ENCODE measurements at places on chromosomes 5 and 9.

DNA sequence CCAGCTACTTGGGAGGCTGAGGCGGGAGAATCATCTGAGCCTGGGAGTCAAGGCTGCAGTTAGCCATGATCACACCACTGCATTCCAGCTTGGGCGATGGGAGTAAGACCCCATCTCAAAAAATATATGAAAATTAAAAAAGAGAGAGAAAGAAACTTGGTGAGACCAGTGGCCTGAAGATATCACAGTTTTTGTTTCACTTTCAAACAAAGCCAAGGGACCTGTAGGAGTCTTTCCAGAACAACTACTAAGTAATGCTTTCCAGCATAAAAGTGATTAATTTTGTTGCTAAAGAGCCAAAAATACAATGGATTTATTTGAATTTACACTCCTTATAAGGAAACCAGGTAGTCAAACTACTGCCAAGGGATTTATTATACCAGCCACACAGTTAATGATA, 23.5 kb downstream of the GKAP1 start:
- DNase-seq = no peak

DNA sequence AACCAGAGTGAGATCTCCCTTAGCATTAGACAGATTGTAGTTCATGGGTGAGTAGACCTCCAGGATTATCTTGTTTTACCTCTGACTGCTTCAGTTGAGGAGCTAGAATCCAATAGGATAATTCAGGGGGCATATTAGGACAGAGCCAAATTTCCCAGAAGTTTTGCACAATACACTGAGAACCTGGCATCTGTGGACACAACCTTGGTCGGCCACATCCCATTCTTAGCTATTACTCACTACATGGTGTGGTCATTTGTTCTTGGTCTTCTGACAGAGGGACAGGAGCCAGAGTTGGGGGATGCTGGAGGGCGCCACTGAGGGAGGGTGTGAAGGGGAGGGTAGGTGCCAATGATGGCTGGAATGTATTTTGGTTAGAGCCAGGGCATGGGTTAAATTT, 66.6 kb downstream of the NPR3 start:
- DNase-seq = no peak

GRCh38 chr5:176606032-176606431, 3.9 kb downstream of the GPRIN1 start:
- no peak for DNase-seq

DNA sequence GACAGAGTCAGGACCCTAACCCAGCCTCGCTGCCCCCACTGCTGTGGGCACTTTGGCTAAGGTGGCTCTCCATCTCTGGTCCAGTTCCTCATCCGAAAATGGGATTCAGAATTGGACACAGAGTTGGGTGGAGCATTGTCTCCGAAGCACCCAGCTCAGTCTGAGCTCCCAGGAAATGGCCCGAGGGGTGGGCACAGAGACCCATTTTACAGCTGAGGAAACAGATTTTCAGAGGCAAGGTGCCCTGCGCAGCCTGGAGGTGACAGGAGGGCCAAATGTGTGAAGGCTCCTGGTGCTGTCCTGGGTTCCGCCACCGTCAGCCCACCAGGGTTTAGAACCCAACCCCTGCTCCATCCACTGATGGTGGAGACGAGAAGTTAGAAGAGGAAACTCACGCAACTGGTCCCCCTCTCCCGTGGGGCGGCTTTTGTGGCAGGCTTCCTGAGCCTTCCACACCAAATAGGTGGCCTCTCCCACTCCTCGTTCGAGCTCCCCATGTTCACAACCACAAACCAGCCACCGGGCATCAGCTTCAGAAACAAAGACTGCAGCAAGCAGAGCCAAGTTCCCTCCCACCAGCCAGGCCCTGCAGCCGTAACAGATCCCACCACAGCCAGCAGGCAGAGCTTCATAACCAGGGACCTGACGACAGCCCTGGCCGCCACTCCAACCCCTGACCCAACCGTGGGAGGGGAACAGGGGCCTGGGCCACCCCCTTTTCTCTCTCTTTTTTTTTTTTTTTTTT, 90.9 kb upstream of the LMX1B start:
- no peak for DNase-seq

DNA sequence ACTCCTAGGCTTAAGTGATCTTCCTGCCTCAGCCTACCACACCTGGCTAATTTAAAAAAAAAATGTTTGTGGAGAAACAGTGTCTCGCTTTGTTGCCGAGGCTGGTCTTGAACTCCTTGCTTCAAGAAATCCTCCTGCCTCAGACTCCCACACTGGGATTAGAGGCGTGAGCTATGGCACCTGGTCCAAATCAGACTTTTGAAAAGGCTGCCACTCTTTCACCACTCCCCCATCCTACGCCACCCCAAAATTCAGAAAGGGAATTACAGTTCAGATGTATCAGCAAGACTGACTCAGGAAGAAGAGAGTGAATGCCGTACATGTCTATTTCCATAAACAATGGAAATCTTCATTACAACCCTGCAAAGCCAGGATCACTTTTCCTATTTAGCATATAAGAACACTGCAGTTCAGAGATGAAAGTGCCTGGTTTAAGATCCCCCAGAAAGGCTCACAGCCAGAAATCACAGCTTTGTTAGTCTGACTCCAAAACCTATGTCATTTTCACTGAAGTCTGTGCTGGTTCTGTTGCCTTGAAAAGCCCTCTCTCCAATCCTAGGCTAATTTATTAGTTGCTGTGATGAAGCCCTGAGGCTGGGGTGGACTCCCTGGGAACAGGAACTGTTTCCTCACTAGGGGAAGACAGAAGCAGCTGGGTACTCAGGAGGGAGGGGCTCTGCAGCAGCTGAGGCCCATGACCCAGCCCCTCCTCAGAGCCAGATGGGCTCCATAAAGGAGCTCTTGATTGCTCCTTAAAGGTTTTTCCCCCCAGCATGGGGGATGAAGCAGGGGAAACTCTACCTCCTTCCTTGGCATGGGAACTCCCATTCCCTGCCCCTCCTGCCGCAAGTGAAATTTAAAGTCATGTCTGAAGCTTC, 3.1 kb downstream of the FBLL1 start:
- no peak for DNase-seq

- DNase-seq = no peak
Observed at GRCh38 chr5:51326844-51327243, 56.4 kb upstream of the ISL1 start.

GRCh38 chr5:107168086-107168485, 502.7 kb downstream of the EFNA5 start:
- DNase-seq = no peak

DNA sequence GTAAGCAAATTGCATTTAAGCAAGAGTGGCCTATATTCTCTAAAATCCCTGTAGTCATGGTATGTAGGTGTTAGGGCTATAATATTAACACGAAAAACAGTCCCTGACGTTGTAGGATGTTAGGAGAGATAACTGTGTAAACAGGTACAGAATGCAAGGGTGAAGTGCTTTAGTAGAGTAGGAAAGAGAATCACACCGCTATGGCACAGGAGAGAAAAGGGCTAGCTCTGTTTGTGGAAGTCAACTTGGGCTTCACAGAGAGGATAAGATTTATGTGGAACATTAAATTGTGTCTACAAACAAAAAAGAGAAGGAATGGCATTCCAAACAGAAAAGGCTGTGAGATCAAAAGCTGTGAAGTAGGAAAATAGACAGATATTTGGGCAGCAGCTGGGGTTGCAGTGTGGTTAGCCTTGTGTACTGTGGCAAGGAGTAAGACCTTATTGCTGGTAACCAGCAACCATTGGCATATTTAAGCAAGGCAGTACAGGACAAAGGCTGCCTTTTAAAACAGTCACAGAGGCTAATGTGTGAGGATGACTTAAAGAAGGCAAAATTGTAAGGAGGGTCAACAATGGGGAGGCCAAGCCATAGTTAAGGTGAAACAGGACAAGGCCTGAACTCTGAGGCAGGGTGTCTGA, 337.5 kb upstream of the ADAMTSL1 start:
- no peak for DNase-seq

DNA sequence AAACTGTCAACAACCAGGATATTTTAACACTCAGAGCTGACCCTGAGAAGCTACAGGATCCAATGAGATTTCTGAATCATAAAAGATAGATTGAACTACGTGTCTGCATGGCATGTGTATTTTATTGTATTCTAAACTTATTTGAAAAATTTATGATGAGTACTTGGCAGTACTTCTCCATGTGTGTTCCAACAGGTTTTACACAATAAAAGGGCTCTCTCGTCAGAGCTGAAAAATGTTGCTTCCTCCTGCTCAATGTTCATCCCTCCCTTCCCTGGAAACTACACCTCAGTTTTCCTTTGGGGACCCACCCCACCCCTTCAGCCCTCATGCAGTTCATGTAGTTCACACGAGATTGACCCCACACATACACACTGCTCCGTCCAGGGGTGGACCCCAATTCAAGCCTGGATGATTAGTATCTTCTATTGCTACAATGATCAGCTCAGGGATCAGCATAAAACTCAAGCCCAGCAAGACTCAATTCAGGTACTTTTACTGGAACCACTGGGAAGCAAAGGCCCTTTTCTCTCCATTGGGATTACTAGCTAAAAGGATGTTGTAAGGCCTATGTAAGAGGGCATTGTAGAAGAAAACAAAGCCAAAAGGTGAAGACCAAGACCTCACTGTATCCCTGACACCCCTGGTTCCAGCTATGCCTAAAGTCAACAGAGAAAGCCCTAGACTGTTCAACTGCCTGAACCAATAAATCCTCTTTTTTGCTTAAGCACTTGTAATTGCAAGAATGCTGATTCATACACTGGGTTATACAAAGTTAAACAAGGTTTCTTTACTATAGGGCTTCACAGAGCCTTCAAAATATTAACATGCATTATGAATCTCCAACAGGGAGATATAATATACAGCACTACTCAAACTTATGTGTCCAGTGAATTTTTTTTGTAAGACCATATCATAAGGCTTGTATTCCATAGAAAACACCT, 112.6 kb downstream of the SAXO1 start:
- no peak for DNase-seq

GRCh38 chr5:3116366-3116765, 364.9 kb upstream of the IRX2 start:
- no peak for DNase-seq

GRCh38 chr5:40386289-40386688, 293.4 kb upstream of the PTGER4 start:
- DNase-seq = no peak

GRCh38 chr9:125246261-125246667, 5.1 kb upstream of the HSPA5 start:
- DNase-seq = no peak

- no peak for DNase-seq
Observed at GRCh38 chr5:113043491-113043931, 66.9 kb downstream of the DCP2 start.

- no peak for DNase-seq
Observed at GRCh38 chr9:83986195-83986594, 5.6 kb downstream of the RMI1 start.

DNA sequence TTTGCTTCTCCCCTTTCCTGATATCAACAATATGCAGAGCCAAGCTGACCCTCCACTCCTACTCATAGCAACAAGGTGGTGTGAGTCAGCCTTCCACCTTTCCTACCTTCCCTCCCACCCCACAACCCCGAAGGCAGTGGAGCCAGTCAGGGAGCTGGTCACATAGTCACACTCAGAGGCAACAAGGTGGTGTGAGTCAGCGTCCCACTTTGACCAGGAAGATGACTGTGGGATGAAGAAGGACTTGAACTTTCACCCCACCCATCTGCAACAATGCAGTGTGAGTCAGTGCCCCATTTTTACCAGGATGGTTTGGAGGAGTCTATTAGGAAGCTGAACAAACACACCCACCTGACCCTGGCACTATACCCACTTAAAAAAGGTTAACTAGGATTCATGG, 30.1 kb upstream of the ZNF782 start:
- no peak for DNase-seq

DNA sequence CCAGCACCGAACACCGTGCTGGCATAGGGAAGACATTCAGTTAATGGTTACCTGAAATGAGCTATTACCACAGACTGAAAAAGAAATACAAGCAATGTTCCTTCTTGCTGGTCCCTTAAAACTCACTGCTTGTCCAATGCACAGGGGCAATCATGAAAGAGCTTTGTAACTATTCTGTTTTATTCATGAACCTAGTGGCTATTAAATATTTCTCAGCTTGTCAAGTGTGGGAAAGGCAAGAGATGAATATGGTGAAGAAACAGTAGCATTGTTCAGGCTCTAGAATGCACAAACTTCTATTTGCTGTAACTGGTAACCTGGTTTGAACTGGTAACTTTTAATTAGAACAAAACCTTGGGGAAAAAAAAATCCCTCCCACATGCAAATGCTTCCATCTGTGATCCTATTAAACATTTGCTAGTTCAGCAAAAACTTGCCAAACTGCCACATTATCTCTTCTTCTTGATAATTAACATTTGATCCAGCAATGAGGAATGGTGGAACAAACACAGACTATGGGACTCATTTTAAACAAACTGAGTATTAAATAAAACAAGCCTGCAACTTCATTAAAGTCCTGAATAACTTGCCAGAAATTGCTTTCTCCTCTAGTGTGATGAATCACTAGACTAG, 36.1 kb downstream of the YIPF5 start:
- no peak for DNase-seq

- no peak for DNase-seq
Observed at GRCh38 chr5:74889523-74890105, 23.4 kb upstream of the FAM169A start.

- no peak for DNase-seq
Observed at GRCh38 chr5:170571875-170572852, 68.3 kb downstream of the KCNIP1 start.

DNA sequence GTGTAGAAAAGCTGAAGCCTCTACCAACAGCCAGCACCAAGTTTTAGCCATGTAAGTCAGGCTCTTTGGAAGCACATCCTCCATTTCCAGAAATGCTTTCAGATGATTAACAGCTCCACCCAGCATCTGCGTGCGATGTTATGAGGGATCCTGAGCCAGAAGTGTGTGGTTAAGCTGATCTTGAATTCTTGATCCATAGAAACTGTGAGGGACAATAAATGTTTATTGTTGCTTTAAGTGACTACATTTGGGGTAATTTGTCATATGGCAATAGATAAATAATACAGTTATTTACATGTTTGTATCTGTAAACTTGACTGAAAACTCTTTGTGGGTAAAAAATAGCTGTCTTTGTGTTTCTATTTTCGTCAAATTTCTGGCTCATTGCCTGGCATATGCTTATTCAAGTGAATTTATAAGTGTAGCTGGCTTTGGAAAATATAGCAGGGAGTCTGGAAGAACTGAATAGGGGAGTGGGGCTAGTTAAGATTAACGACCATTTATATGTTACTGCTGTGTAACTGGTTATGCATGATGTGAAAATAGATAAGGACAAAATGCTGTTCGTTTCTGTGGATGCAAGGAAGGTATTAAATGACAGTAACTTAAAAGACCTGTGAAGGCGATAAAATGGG, 234.1 kb downstream of the LRRC70 start:
- DNase-seq = no peak

GRCh38 chr5:92543201-92543600, 1037.8 kb downstream of the NR2F1-AS1 start:
- no peak for DNase-seq

DNA sequence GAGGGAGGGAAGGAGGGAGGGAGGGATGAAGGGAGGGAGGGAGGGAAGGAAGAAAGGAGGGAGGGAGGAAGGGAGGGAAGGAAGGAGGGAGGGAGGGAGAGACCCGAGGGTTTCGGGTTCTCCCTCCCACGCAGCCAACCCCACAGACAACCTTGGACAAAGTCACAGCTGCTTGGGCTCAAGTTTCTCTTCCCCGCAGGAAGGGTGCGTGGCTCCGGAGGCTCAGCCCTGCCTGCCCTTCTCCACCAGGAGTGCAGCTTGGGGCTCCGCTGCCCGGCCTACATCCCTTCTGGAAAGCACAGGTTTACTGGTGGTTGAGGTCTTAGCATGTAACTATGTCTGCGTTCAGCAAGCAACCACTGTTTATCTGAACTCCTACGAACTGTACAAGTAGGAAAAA, 15.0 kb downstream of the SLC12A7 start:
- DNase-seq = no peak

- DNase-seq = no peak
Observed at GRCh38 chr5:158413122-158413680, 554.3 kb upstream of the CLINT1 start.

GRCh38 chr9:107175816-107176435, 107.2 kb upstream of the RAD23B start:
- no peak for DNase-seq

All from Peyer's patch (tissue), 4 donors.